ENCODE measurements at places on chromosomes 7 and 10. TPM values are rescaled to one million over a fixed set of nuclear protein-coding genes. Genes with fewer than 3 reads are reported as not detected.

Gene ADAP1
- 8.4 TPM for total RNA-seq

Gene ABCB4
- 4.2 TPM for total RNA-seq

Gene TUBAL3
- 0.36 TPM for total RNA-seq

Gene WNT2
- total RNA-seq, result 0.14 TPM

Gene MYOF
- total RNA-seq, result 43.6 TPM

Measured in left ventricle myocardium inferior (tissue), 1 donor.